ENCODE measurements at places on chromosomes 3 and 15.

DNA sequence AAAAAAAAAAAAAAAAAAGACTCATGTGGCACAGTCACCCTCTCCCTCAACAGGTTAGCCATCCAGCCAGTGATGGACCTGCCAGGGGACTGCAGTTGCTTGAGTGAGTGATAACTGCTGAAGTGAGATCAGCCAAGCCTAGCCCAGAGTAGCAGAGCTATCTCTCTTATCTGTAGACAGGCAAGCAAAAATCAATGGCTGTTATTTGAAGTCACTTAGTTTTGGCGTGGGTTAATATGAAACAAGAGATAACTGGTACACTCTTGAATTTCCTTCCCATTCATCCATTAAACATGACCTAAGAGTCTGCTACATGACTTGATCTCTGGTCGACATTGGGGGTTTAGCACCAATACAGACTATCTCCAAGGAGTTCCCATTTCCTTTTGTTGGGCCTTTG, 51.2 kb upstream of the TNIK start:
- DNase-seq: no peak

- DNase-seq: peak; percentile 63
These were observed 514 bp downstream of the IGF2BP2 start for GRCh38 chr3:185824051-185825005.

GRCh38 chr15:84748274-84749110, at the start of gene ZNF592:
Gene ZNF592, plus strand, starts transcription at chr15:84748592. Its CDS starts 34,084 bp downstream, at chr15:84782676.
- DNase-seq: peak; percentile 89

GRCh38 chr15:98394546-98394945, 253.8 kb upstream of the IGF1R start:
- no peak for DNase-seq

GRCh38 chr3:25854635-25855034, 64.7 kb downstream of the OXSM start:
- no peak for DNase-seq

- no peak for DNase-seq
These were observed 404.4 kb upstream of the PROK2 start for GRCh38 chr3:72189339-72189738.

DNA sequence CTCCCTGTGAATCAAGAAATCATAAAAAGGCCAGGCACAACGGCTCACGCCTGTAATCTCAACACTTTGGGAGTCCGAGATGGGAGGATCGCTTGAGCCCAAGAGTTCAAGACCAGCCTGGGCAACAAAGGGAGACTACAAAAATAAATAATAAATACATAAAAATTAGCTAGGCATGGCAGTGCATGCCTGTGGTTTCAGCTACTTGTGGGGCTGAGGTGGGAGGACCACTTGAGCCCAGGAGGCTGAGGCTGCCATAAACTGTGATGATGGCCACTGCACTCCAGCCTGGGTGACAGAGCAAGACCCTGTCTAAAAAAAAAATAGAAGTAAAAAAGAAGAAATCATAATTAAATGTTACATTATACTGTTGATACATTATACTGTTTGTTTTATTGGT, 28.0 kb upstream of the DCUN1D1 start:
- DNase-seq: no peak

GRCh38 chr3:19065027-19065426, 83.3 kb upstream of the KCNH8 start:
- DNase-seq: no peak

- DNase-seq: no peak
These were observed 105.8 kb upstream of the RASGRP1 start for GRCh38 chr15:38670128-38671005.
